Epithelial cell of proximal tubule (primary cell): ENCODE measurements at places on chromosomes 7 and 10. TPM values are rescaled to one million over a fixed set of nuclear protein-coding genes. Genes with fewer than 3 reads are reported as not detected.

The CRYGN gene
- total RNA-seq = not detected in 2 replicates

The PON1 gene
- not detected in 2 replicates for total RNA-seq

The FAM13C gene
- total RNA-seq = not detected in 2 replicates

The PON3 gene
- not detected in 2 replicates for total RNA-seq
